ENCODE measurements at places on chromosomes 6 and 20.
A peak's percentile ranks its signal among the peaks of the same experiment; 100 is the strongest.

- DNase-seq = no peak
These were observed 11.4 kb downstream of the SLC35F1 start for GRCh38 chr6:117918454-117918853.

DNA sequence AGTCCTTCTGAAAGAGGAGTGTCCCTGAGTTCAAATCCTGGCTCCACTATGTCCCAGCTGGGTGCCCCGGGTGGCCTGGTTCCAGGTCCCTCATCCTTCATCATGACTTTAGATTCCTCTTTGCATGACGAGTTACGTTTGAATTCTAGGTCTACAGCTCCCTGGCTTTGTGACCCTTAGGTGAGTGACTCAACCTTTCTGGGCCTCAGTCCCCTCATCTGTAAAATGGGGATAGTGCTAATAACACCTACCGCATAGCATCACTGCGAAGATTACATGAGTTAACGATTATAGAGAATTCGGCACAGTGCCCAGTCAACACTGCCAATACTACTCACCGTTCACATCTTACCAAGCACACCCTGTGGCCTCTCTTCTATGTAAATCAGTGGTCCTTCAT lies 39.4 kb downstream of the RSPO4 start:
- DNase-seq = no peak

DNA sequence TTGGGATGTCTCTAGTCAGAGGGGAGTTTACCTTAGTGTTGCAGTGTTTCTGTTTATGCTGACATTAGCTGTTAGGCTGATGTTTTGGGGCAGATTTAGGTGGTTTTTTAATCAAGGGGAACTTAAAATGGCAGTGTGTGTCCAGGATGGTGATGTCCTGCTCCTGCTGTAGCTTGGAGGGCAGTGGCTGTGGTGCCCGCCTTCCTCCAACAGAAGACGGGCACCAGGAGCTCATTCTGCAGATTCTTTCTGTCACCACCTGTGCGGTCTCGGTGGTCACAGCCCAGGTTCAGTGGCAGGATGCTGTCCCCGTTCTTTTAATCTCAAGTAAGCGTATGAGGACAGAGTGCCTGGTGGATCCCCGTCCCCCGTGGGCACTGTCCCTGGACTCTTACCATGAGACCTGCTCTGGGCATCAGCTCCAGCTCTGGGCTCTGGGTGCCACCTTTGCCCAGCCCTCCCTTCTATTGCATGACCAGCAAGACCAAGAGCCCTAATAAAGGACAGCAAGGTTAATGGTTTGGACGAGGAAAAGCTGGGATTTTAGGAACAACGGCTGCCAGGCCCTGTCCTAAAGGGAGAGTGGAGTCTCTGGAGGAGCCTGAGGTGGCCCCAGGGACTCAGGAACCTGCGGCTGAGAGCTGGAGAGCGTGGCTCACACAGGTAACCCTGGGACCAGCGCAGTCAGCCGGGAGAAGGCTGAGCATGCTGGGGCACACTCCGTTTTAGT lies 217.3 kb downstream of the ERMARD start:
- DNase-seq = no peak

GRCh38 chr20:62818592-62819493 lies 2.0 kb downstream of the COL9A3 start:
- DNase-seq = peak; percentile 84

DNA sequence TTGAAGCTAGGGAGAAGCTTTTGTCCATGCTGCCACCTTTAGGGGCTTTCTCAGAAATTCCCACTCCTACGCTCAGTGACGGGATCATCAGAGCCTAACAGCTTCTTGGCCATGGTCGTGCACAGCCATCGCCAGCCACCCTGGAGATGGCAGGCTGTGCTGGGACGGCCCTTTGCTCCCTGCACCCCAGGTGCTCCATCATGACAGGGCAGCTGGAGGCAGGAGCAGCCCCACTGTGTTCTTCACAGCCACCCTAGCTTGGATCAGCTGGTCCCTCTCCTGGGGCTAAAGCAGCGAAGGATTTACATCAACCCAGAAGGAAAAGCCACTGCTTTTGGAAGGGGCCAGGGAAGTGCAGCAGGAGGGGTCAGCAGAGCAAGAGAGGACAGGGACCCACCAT lies 235.9 kb downstream of the LY86 start:
- no peak for DNase-seq

- DNase-seq = no peak
These were observed 758.7 kb upstream of the MAN1A1 start for GRCh38 chr6:120108061-120108795.

DNA sequence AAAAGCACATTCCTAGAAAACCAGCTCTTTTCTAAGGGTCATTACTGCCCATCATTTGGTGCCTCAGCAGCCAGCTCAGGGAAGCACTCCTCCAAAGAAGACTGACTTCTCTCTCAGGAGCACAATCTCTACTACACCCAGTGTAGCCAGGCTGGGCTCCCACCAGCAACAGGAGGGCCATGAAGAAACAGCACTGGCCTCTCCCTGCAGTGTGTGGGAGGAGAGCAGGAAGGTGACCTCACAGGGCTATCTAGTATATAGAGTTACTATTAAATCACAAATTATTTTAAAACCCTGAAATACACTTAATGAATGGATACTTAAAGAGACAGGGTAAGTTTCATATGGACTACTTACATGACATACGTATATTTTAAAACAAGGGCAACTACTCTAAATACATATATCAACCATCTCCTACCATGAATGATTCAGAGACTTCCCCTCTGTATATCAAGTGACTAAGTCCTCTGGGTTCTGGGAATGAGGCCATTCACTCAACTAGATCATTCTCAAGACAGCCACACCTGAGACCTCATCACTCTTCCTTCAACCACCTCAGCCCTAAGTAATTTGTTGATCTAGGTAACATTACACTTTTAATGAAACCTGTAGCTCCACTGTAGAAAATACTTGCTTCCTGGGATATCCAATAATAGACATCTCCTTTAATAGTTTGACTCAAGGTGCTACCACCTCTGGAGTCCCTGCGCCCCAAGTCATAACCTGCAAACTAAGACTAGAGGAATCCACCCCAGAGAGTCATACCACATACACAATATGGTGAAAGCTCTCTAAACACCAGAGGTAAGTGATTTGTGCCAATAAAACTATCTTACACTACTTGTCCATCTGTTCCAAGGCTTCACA lies 25.2 kb downstream of the TBX18 start:
- DNase-seq = no peak

- DNase-seq = no peak
These were observed 103.4 kb upstream of the MLN start for GRCh38 chr6:33907227-33907626.
